HTR-8/SVneo (cell line): ENCODE measurements at places on chromosomes 6 and 20.

- peak; percentile 72 for DNase-seq
Observed at GRCh38 chr20:38680500-38681306, 43.6 kb upstream of the SLC32A1 start.

GRCh38 chr6:106890447-106890846 is 84.1 kb downstream of the CD24 start:
- DNase-seq, result no peak

- peak; percentile 87 for DNase-seq
Observed at GRCh38 chr6:28923318-28924102, at the start of gene TRIM27. Gene TRIM27 (minus strand): TSS chr6:28923985. CDS start chr6:28923632, 353 bp downstream.

DNA sequence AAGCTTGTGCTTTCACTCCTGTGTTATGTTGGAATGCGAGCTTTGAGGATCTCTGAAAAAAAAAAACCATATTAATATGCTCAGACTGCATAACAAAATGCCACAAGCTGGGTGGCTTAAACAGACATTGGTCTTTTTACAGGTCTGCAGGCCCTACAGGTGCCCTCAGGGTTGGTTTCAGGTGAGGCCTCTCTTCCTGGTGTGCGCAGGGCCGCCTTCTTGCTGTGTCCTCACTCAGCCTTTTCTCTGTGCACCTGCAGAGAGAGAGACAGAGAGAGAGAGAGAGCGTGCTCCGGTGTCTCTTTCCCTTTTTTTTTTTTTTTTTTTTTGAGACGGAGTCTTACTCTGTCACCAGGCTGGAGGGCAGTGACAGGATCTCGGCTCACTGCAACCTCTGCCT is 114.1 kb upstream of the SNX9 start:
- DNase-seq, result no peak

DNA sequence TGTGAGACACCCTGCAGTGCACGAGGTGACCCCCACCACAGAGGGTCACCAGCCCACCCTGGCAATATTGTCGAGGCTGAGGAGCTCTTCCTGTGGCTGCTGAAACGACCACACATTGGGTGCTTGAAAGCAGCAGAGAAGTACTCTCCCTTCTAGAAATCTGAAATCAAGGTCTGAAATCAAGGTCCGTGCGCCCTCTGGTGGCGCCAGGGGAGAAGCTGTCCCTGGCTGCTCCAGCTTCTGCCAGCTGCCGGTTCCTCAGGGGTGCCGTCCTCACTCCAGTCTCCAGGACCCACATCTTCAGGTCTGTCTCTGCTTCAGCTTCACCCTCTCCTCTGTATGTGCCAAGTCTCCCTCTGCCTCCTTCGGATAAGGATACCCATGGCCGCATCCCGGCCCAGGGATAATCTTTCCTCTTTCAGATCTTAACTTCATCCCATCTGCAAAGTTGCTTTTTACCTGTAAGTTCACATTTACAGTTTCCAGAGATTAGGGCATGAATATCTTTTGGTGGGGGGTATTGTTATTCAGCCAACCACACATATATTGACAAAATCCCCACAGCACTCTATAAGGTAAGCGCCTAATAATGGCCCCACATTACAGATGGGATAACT is 108.3 kb upstream of the PHACTR3 start:
- peak; percentile 95 for DNase-seq

- no peak for DNase-seq
Observed at GRCh38 chr6:18036781-18037180, 49.3 kb upstream of the KIF13A start.

- DNase-seq, result no peak
Observed at GRCh38 chr6:133899556-133899955, 10.6 kb downstream of the TCF21 start.

DNA sequence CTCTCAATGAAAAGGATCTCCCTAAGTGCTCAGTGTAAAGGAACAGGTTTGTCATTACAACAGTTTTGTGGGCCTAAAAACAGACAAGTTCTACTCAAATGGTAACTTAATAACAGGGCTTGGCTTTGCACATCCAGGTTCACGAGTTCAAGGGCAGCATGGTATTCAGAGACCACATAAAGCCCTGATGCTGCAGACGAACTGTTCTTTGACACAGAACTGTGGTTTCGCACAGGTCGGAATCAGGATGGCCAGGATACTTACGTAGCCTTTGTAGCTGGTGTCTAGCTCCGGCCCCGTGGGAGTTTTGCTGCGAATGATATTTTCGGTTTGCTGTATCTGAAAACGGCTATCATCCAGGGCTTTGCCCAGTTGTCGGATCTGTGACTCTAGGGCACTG is 335.9 kb downstream of the ESR1 start:
- no peak for DNase-seq

DNA sequence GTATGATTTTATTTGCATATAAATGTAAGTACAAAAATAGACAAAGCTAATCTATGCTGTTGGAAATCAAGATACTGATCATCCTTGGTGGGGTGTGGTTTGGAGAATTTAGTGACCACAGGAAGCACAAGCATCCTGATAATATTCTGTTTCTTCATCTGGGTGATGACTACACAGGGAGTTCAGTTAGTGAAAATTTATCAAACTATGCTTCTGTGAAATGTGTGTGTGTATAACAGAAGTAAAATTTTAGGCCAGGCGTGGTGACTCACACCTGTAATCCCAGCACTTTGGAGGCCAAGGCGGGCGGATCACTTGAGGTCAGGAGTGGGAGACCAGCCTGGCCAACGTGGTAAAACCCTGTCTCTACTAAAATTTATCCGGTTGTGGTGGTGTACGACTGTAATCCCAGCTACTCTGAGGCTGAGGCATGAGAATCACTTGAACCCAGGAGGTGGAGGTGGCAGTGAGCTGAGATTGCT is 20.6 kb downstream of the ENPP3 start:
- no peak for DNase-seq

DNA sequence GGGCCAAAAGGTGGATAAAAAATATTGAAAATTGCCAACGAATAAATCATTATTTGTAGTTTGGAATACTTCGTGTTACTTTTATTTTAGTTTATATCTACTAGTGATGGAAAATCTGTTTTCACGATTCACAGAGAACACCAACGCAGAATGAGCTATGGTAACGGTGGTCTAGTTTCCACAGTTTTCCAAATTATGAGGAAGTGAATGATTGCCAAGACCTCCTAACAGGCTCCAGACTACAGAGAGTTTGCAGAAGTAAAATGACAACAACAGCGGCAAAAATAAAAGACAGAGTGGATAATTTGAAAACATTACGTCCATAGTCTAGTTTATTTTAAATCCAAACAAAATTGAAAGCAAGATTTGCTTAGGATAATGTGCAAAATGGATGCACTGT is 57.0 kb upstream of the AIG1 start:
- DNase-seq, result no peak

- peak; percentile 40 for DNase-seq
Observed at GRCh38 chr6:47308552-47309290, 984 bp downstream of the TNFRSF21 start.

GRCh38 chr6:114240796-114241195 is 102.0 kb downstream of the HS3ST5 start:
- no peak for DNase-seq

- no peak for DNase-seq
Observed at GRCh38 chr6:85672623-85673022, 29.9 kb upstream of the SYNCRIP start.

- no peak for DNase-seq
Observed at GRCh38 chr20:63578224-63579016, 4.4 kb upstream of the HELZ2 start.

GRCh38 chr20:58712806-58713731 is 20.5 kb downstream of the NPEPL1 start:
- DNase-seq, result no peak

DNA sequence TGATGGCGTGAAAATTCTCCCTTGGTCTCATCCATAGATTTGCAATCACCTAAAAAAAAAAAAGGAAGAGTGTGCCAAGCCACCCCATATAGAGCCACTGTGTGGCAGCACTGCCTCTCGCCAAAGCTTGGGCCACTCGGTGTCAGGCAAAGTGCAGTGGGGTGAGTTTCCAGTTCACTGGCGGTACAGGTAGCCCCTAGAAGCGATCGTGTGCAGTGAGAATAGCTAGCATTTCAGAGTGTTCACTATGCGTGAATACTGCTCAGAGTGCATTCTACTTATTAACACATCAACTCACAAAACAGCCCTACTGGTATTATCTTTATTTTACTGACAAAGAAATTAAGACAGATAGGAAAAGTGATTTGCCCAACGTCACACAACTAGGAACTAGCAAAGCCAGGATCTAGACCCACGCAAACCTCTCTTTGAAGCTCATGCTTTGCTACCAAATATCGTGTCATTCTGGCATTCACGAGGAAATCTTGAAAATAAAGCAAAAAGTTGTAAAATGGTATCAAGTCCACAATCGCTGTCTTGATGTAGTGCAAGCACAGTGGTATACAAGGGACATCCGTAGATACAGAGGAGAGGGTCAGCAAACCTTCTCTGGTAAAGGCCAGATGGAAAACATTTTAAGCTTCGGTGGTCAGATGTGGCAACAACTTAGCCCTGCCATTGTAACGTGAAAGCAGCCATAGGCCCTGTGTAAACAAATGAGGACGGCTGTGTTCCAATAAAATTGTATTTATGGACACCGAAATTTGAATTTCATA is 10.4 kb upstream of the GCNT2 start:
- DNase-seq, result peak; percentile 69

GRCh38 chr6:143270026-143270425 is 180.5 kb downstream of the ADAT2 start:
- no peak for DNase-seq

DNA sequence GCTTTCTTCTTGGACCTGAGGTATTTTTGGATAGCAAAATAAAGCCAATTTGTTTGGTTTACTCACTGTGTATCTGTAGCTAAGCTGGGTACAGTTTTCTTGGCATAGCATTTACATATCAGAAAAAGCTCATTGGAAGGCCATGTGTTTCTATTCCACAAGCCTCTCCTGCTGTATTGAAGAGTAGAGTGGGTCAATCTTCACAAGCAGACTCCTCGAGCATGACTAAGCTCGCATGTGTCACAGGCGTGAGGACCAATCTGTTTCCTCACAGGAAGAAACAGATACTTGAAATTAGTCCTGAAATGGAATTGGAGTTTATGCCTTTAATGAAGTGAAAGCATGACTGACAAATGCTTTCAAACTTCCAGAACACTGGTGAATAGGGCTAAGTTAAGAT is 1279.0 kb upstream of the MAP3K7 start:
- no peak for DNase-seq

DNA sequence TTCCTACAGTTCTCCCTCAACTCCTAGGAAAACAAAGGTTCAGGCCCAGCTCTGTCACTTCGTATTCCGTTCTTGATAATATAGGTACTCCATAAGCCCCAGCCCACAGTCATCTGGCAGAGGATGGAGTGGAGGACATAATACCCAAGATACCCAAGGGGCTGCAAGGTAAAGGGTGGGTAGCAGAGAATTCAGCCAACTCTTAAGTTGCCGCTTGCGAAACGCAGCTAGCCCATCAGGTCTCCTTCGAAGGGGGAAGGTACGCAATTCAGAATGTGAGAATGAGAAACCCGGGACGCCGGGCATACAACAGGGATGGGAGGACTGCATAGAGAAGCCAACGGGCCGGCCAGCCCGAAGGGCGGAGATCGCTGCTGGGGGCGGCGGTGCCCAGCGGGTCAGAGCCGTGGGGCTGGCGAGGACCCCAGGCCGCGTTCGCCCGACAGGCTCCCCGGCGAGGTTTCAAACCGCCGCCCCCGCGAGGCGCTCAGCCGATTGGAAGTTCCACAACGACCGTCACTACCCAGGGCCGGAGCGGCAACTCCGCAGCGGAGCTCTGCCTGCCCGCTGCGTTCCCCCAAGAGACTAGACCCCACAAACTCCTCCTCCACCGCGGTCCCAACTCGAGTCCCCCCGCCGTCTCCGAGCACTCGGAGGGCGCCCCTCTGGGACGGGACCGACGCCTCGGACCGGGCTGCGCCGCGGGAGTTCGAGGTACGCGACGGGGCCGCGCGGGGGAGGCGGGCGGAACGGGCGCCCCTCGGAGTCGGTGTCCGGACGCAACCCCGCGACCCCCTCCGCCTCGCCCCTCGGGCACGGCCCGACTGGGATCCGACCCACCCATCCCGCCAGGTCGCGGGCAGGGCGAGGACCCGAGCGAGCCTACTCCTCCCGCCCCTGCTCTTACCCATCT is 911 bp downstream of the CDK19 start:
- peak; percentile 14 for DNase-seq

GRCh38 chr6:32854376-32855178 is 585 bp downstream of the PSMB9 start:
- DNase-seq, result peak; percentile 24

DNA sequence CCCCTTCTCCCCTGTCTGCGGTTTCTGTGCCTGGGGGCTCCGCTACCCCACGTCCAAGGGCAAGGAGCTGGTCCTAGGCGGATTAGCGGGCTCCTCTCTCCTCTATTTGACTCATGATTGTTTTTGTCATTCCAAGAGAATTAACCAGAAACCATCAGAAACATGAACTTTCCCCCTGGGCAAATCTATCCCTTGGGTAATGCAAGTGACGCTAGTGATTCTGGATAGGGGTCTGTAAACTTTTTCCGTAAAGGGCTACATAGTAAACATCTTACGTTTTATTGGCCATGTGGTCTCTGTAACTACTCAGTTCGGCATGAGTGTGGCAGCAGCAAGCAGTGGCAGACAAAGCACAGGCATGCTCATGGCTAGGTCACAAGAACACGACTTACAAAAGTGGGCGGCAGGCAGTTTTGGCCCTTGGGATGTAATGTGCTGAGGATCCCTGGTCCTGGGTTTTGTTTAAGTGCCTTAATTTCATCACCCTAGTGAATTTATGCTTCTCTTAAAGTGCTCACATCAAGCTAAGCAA is 654 bp downstream of the CST11 start:
- DNase-seq, result no peak

- DNase-seq, result no peak
Observed at GRCh38 chr6:62998022-62998421, 213.2 kb upstream of the FKBP1C start.

GRCh38 chr20:46272389-46273047 is 35.8 kb downstream of the CDH22 start:
- DNase-seq, result no peak

DNA sequence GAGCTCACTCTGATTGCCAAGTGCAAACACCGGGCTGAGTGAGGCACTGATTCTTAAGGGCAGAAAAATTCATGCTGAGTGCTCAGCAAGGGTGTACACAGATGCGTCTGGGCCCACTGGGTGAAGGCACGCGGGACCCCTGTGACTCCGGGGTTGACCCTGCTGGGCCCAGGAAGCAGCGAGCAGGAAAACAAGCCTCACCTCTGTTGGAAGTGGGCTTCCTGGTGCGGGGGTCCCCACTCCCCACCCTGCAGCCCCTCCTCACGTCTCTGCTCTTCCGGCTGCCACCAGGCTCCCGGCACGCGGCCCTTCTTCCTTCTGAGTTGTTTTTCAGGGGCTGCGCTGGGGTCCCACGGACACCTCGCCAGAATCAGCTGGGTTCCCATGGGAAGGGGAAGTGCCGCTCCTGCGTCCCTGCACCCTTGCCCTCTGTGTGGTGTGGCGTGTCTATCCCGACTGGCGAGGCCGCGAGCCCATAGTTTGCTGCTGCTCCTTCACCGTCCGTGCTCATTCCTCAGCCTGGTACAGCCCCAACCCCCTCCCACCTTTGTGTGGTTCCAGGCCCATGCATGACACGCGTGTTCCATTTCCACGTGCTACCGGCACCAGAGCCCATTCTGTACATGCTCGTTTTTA is 80.6 kb upstream of the BHLHE23 start:
- no peak for DNase-seq
